ENCODE measurements at places on chromosomes 7 and 10. TPM values are rescaled to one million over a fixed set of nuclear protein-coding genes. Genes with fewer than 3 reads are reported as not detected.

The PCLO gene
- 7.5 TPM for total RNA-seq

The SLC29A3 gene
- 3.9 TPM for total RNA-seq

The INHBA gene
- total RNA-seq, result 55.3 TPM

The CYP2C8 gene
- total RNA-seq, result not detected

The CCDC3 gene
- not detected for total RNA-seq

The FUOM gene
- 33.3 TPM for total RNA-seq

The SAP25 gene
- total RNA-seq, result 0.52 TPM

The PBLD gene
- total RNA-seq, result 1.9 TPM

The BTBD16 gene
- not detected for total RNA-seq

The CPA2 gene
- total RNA-seq, result not detected

The SPDYE2B gene
- not detected for total RNA-seq

The BCL7B gene
- 46.5 TPM for total RNA-seq

The CTTNBP2 gene
- total RNA-seq, result 1.0 TPM

The PTN gene
- total RNA-seq, result 0.07 TPM

The ANKRD61 gene
- total RNA-seq, result 0.26 TPM

The PRKAR2B gene
- total RNA-seq, result 1.5 TPM

The FAM20C gene
- total RNA-seq, result 87.9 TPM

The ADARB2 gene
- not detected for total RNA-seq

The GPR15LG gene
- not detected for total RNA-seq
